ENCODE measurements at places on chromosomes 12 and 14.

DNA sequence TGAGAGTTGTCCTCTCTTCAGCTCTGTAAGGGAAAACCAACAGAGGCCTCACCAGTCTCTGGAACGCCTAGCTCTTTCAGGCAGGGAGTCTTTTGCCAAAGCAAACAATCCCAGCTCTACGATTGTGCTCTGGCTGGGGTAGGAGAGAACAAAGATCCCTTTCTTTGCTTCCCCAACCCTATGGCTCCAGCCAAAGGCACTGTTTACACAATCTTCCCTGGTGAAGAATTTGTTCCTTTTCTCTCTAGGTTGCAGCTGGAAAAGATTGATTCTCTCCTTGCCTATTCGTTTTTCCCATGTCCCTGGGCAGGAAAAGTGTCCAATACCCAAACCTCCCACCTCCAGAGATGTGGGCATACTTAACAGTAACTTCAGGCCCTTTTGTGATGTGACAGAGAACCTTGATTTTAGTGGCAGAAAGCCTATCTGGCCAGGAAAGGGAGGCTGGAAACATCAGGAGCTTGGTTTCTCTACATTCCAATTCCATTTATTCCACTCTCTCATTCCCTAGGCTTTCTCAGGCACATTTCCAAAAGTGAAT lies 16.8 kb downstream of the ATP5MC2 start:
- DNase-seq = no peak

DNA sequence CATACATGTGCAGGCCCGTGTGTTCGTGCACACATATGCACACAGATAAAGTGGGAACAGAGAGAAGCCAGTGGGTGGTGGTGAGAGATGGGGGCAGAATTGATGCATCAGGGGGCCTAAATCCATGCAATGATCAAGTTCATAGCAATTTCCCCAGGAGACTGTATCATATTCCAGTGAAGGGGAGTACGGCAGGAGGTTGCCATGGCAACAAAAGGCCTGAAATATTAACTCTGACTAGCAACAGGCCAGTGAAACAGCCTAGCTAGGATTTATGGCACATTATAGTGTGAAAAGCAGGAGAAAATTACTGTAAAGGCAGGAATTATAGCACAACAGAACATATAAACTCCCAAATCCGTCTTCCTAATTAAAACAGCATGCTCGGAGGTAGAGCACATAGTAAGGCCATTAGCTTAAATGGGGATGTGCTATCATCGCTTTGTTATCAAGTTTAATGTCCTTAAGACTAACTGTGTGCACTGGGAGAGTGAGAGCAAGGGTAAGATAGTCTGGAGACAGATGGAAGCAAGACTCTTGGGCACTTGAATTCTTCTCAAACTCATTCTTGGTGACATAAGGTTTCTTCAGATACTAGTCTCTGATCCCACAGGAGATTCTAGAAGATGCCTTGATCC lies 806.3 kb downstream of the DIO2 start:
- DNase-seq = no peak

GRCh38 chr14:81256289-81256960 lies 35.7 kb upstream of the GTF2A1 start:
- no peak for DNase-seq

DNA sequence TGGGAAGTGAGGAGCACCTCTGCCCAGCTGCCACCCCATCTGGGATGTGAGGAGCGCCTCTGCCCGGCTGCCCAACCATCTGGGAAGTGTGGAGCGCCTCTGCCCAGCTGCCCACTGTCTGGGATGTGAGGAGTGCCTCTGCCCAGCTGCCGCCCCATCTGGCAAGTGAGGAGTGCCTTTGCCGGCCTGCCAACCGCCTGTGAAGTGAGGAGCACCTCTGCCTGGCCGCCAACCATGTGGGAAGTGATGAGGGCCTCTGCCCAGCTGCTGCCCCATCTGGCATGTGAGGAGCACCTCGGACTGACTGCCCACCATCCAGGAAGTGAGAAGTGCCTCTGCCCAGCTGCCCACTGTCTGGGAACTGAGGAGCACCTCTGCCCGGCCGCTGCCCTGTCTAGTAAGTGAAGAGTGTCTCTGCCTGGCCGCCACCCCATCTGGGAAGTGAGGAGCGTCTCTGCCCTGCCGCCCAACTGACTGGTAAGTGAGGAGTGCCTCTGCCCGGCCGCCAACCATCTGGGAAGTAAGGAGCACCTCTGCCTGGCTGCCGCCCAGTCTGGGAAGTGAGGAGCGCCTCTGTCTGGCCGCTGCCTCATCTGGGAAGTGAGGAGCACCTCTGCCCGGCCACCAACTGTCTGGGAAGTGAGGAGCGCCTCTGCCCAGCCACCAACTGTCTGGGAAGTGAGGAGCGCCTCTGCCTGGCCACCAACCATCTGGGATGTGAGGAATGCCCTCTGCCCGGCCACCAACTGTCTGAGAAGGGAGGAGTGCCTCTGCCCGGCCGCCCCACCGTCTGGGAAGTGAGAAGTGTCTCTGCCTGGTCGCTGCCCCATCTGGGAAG lies 22.6 kb downstream of the FAR2 start:
- DNase-seq = no peak

GRCh38 chr14:75373133-75373532 lies 54.7 kb upstream of the JDP2 start:
- DNase-seq = no peak

DNA sequence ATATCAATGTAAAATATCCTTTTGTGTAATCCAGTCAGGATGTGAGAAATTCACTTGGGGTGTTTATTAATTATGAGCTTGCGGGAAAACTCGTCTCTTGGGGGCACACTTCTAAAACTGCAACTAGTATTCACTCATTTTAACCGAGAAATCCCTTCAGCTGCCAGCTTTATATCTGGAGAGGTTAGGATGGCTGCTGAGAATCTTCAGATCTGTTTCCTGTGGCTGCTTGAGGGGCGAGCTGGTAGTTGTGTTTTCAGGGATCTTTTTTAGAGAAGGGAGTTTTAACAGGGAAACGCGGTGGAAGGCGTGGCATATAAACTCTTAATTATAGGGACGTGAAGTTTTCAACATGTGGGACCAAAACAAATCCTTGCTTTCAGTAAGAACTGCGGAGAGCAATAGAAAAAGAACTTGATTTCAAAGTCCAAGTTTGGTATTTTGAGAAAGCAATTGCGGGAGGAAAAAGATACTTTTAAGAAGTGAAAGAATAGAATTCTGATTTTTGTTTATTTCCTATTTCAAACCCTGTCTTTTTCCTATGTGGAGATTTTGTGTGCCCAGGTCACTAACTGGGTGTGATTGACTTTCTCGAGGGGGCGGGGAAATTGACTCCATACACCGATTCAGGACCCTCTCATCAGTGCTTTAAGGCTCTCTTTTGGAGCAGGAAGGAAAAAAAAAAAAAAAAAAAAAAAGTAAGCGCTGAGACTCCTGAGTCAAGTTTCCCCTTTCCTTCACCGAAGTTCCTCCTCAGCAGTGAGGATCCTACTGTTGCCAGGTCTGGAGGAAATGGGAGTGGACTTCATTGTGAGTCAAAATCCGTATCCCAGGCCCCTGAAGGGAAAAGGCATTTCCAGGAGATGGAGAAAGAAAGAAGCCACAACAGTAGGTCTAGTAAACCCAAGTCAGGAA lies 1.1 kb downstream of the PPFIBP1 start:
- DNase-seq = no peak

GRCh38 chr14:59829469-59830337 lies 40.9 kb downstream of the RTN1 start:
- no peak for DNase-seq

- DNase-seq = no peak
Measured at GRCh38 chr12:72201457-72201856, 70.7 kb upstream of the TRHDE start.

- DNase-seq = no peak
Measured at GRCh38 chr12:109291521-109292341, 17.4 kb downstream of the FOXN4 start.

DNA sequence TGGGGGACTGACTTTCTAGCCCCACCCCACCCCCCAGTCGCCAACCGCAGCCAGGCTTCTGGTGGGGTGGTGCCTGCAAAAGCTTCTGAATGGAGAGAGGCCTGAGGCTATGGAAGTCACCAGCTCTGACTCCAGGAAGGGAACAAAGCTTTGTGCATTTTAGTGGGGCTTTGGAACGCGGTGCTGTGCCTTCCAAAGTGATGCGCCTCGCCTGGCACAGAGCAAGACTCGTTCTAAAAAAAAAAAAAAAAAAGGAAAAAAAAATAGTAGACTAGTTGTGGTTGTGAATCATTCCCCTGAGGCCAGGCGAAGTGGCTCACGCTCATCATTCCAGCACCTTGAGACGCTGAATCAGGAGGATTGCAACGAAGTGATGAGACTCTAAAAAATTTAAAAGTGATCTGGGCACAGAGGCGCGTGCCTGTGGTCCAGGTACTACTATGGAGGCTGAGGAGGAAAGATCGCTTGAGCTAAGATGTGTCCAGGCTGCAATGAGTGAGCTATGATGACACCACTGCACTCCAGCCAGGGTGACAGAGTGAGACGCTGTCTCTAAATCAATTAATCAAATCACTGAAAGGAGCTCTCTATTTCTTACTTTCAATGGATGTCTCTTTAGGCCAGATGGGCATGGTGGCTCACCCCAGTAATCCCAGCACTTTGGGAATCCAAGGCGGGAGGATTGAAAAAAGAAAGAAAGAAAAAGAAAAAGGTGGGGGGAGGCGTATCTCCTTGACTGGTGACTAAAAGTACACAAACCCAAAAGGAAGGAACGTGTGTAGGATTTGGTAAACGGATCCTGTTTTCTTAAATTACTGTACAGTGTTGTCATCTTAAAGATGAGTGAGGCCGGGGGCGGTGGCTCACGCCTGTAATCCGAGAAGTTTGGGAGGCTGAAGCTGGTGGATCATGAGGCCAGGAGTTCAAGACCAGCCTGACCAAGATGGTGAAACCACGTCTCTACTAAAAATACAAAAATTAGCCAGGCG lies 259.6 kb upstream of the ALG10B start:
- no peak for DNase-seq

GRCh38 chr12:26338586-26339572 lies 143.5 kb downstream of the SSPN start:
- no peak for DNase-seq

GRCh38 chr14:76830556-76830955 lies 4.3 kb downstream of the LRRC74A start:
- no peak for DNase-seq

Data from T-helper 1 cell (primary cell).